ENCODE measurements at places on chromosomes 12 and 14. TPM values are rescaled to one million over a fixed set of nuclear protein-coding genes. Genes with fewer than 3 reads are reported as not detected.

- H3K4me3 ChIP-seq: no peak overlapping the region
- no peak for DNase-seq
- H3K36me3 ChIP-seq: no peaks in the 10 kb centered on the region
- no peaks in the 10 kb centered on the region for H3K4me1 ChIP-seq
- no peak overlapping the region for H3K27ac ChIP-seq
- no peaks in the 10 kb centered on the region for H3K27me3 ChIP-seq
Measured at GRCh38 chr12:3551976-3552725, 61.1 kb downstream of the PRMT8 start.

GRCh38 chr14:44901696-44902095 lies 60.1 kb downstream of the KLHL28 start:
- H3K4me3 ChIP-seq: no peak overlapping the region
- H3K27ac ChIP-seq: no peak overlapping the region
- H3K27me3 ChIP-seq: no peaks in the 10 kb centered on the region
- H3K4me1 ChIP-seq: no peaks in the 10 kb centered on the region
- DNase-seq: no peak

DNA sequence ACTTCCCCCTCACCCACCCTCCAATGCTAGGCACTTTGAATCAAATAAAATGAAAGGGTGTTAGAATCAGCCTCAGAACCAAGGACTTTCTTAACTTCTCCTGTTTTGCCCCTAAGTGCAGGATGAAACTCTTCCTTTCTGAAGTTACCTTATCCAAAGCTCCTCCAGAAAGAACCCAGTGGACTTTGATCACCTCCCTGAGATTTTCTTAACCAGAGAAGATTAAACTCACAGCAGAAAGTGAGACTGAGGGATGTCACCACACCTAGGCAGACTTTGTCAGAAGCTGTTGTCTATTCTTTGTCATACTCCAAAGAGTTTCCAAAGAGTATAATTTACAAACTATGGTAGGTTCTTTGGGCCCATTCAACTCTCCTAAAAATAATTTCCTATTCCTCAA lies 14.2 kb upstream of the RNASE3 start:
- DNase-seq: no peak
- H3K36me3 ChIP-seq: no peaks in the 10 kb centered on the region
- no peak overlapping the region for H3K27ac ChIP-seq
- H3K4me1 ChIP-seq: peaks cover 10% of the 10 kb centered on the region
- no peak overlapping the region for H3K4me3 ChIP-seq

The CHGA gene
- total RNA-seq: not detected

The TTC9 gene
- total RNA-seq: 6.7 TPM

The CLEC1A gene
- total RNA-seq: 15.0 TPM

DNA sequence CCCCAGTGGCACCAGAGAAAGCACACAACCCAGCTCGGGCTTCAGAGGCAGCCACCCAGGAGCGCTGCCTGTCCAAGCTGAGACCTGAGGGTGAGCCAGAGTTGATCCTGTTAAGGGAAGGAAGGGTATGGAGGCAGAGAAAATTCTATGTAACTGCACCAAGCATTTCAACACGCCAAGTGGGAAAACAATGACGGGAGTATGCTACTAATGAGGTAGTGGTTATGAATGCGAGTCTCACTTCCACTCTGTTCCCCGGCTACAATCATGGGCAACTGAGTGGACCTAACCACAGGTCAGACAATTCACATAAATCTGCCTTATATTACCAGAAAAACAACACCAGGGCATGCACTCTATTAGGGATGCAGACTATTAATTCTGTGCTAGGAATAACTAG lies 9.9 kb downstream of the ATG14 start:
- no peaks in the 10 kb centered on the region for H3K4me1 ChIP-seq
- H3K27ac ChIP-seq: no peak overlapping the region
- H3K36me3 ChIP-seq: peaks cover 3% of the 10 kb centered on the region
- DNase-seq: no peak

- H3K4me1 ChIP-seq: peaks cover 6% of the 10 kb centered on the region
- no peaks in the 10 kb centered on the region for H3K27me3 ChIP-seq
- no peak overlapping the region for H3K4me3 ChIP-seq
- peak; percentile 88 for DNase-seq
Measured at GRCh38 chr14:69539631-69540410, 34.9 kb downstream of the CCDC177 start.

- H3K36me3 ChIP-seq: no peaks in the 10 kb centered on the region
- no peak overlapping the region for H3K27ac ChIP-seq
- no peaks in the 10 kb centered on the region for H3K4me1 ChIP-seq
- H3K27me3 ChIP-seq: no peaks in the 10 kb centered on the region
- no peak for DNase-seq
Measured at GRCh38 chr14:34356264-34356654, 105.8 kb downstream of the SPTSSA start.

- H3K4me3 ChIP-seq: no peak overlapping the region
- H3K4me1 ChIP-seq: no peaks in the 10 kb centered on the region
- H3K27me3 ChIP-seq: no peaks in the 10 kb centered on the region
- H3K27ac ChIP-seq: no peak overlapping the region
- H3K36me3 ChIP-seq: no peaks in the 10 kb centered on the region
Measured at GRCh38 chr14:28130610-28131284, 635.8 kb upstream of the FOXG1 start.

DNA sequence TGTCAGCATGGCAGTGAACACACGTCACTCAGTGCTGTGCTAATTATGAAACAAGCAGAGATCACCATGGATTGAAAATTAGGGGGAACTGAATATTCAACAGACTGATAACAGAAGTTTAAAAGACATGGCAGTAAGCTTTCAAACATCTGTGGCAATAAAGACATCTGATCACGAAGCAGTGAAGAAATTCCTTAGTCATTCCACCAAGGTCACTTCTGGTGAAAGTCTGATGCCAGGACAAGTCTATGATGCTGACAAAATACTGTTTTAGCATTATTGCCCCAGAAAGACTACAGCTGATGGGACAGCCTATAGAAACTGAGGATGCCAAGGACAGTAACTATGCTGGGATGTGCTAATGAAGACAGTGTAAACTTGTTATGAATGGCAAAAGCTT lies 126.9 kb upstream of the RBM19 start:
- no peaks in the 10 kb centered on the region for H3K36me3 ChIP-seq
- no peak overlapping the region for H3K4me3 ChIP-seq
- no peak overlapping the region for H3K27ac ChIP-seq
- no peaks in the 10 kb centered on the region for H3K27me3 ChIP-seq
- no peaks in the 10 kb centered on the region for H3K4me1 ChIP-seq
- DNase-seq: no peak

GRCh38 chr12:61367281-61367785 lies 892.9 kb upstream of the USP15 start:
- H3K4me3 ChIP-seq: no peak overlapping the region
- no peaks in the 10 kb centered on the region for H3K4me1 ChIP-seq
- H3K27me3 ChIP-seq: no peaks in the 10 kb centered on the region
- no peak for DNase-seq
- no peak overlapping the region for H3K27ac ChIP-seq

DNA sequence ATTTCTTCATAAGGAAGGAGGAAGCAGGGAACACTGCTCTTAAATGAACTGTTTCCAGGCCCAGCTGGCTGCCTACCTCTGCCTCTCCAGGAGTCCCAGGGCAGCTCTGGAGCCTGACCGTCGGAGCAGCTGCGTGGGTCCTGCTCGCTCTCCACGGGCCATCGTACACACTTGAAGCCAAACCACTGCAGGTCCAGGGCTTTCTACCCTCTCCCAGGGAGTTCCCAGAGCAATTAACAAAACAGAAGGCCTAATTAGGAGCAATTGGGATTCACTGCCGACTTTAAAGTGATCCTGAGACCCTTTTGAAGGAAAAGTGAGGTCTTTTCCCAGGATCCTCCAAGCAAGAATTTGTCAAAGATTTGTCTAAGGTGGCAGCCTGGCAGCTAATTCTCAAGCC lies 76.9 kb downstream of the OTX2 start:
- no peaks in the 10 kb centered on the region for H3K36me3 ChIP-seq
- no peak for DNase-seq
- no peaks in the 10 kb centered on the region for H3K4me1 ChIP-seq
- peaks cover 14% of the 10 kb centered on the region for H3K27me3 ChIP-seq
- H3K27ac ChIP-seq: no peak overlapping the region
- H3K4me3 ChIP-seq: no peak overlapping the region

- peak overlapping the region; percentile 66 for H3K4me3 ChIP-seq
- peaks cover 83% of the 10 kb centered on the region for H3K4me1 ChIP-seq
- H3K27ac ChIP-seq: peak overlapping the region; percentile 98
- H3K27me3 ChIP-seq: no peaks in the 10 kb centered on the region
- no peak for DNase-seq
- H3K36me3 ChIP-seq: no peaks in the 10 kb centered on the region
Measured at GRCh38 chr14:73757876-73758391, 43.8 kb upstream of the PNMA1 start.

GRCh38 chr12:13602172-13602571 lies 379.2 kb downstream of the GRIN2B start:
- no peaks in the 10 kb centered on the region for H3K27me3 ChIP-seq
- H3K4me1 ChIP-seq: no peaks in the 10 kb centered on the region
- H3K36me3 ChIP-seq: no peaks in the 10 kb centered on the region
- no peak for DNase-seq
- H3K27ac ChIP-seq: no peak overlapping the region
- no peak overlapping the region for H3K4me3 ChIP-seq

The DDN gene
- not detected for total RNA-seq

The CD27 gene
- 1.5 TPM for total RNA-seq

DNA sequence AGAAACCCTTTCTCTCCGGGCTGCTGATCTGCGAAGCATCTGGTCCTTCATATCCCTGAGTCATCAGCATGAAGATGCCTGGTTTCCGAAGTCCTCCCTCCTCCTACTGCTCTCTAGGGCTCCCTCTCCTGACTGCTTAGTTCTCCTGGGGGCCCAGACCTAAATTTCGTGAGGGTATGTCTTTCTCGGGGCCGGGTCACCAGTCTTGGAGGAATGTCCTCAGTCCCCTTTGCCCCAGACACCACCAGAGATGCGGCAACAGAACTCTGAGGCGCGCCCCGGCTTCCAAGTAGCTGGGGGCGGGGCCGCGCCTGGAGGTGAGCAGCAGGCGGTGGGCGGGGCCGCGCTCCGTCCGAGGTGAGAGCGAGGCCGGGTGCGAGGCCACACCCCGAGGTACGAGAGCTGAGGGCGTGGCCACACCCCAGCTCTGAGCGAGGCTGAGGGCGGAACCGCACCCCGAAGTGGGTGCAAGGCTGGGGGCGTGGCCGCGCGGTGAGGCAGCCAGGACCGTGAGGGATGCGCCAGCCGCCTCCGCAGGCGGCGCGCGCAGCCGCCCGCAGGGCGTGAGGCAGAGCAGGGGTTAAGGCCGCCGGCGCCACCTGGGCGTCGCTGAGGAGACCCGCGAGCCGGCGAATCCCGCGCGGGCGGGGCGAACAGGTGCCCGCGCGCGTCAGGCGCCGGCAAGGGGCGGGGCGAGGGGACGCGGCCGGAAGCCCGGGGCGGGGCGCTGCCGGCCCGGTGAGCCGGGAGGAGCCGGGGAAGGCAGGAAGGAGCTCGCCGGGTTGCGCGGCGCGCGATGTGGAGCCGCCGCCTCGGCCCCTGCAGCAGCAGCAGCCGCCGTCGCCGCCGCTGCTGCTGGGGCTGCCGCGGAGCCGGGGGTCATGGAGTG lies at the start of gene BICDL1:
TSS of gene BICDL1 (plus strand) at position 765 of the 889 bp plus-strand sequence. CDS start 633 bp downstream, outside the sequence.
- H3K27me3 ChIP-seq: peaks cover 8% of the 10 kb centered on the region
- H3K4me3 ChIP-seq: peak within 1 kb of the TSS; percentile 50
- peak; percentile 96 for DNase-seq
- peaks cover 10% of the 10 kb centered on the region for H3K4me1 ChIP-seq

GRCh38 chr12:65999564-66000280 lies 130.8 kb downstream of the LLPH start:
- H3K36me3 ChIP-seq: no peaks in the 10 kb centered on the region
- no peak overlapping the region for H3K4me3 ChIP-seq
- no peak for DNase-seq
- no peaks in the 10 kb centered on the region for H3K27me3 ChIP-seq

- no peaks in the 10 kb centered on the region for H3K36me3 ChIP-seq
- no peaks in the 10 kb centered on the region for H3K27me3 ChIP-seq
- peaks cover 27% of the 10 kb centered on the region for H3K4me1 ChIP-seq
- peak overlapping the region; percentile 78 for H3K27ac ChIP-seq
Measured at GRCh38 chr14:74552623-74553022, 59.1 kb downstream of the ISCA2 start.

DNA sequence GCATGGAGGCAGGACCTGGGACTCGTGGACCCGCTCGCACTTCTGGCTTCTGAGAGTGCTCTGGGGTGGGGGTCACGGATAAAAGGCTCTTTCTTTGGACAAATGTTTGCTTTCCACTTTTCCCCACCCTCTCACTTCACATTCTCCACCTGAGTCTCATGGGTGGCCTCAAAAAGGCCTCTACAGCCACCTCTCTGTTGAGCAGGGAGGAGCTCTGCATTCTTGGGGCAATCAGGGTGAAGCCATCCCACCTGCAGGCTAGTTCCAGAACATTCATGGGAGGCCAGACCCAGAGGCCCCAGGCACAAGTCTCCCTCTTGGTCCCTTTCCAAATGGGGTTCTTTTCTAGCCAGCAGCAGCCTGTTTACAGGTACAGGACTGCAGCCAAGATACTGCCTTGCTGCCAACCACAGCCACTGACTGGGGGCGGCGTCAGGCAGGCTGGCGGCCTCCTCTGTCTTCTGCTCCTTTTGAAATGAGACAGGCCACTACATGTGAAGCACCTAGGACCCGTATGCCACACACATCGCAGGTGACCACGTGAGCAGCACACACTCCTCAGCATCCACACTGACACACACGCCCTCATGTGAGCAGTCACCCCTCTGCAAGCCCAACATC lies 18.2 kb upstream of the CEBPE start:
- no peaks in the 10 kb centered on the region for H3K27me3 ChIP-seq
- no peak overlapping the region for H3K4me3 ChIP-seq
- H3K4me1 ChIP-seq: no peaks in the 10 kb centered on the region
- no peak for DNase-seq

The RIPK3 gene
- total RNA-seq: 23.4 TPM

- DNase-seq: peak; percentile 75
- no peaks in the 10 kb centered on the region for H3K4me1 ChIP-seq
- no peaks in the 10 kb centered on the region for H3K36me3 ChIP-seq
- no peaks in the 10 kb centered on the region for H3K27me3 ChIP-seq
Measured at GRCh38 chr14:57982804-57983634, 117.1 kb upstream of the SLC35F4 start.

DNA sequence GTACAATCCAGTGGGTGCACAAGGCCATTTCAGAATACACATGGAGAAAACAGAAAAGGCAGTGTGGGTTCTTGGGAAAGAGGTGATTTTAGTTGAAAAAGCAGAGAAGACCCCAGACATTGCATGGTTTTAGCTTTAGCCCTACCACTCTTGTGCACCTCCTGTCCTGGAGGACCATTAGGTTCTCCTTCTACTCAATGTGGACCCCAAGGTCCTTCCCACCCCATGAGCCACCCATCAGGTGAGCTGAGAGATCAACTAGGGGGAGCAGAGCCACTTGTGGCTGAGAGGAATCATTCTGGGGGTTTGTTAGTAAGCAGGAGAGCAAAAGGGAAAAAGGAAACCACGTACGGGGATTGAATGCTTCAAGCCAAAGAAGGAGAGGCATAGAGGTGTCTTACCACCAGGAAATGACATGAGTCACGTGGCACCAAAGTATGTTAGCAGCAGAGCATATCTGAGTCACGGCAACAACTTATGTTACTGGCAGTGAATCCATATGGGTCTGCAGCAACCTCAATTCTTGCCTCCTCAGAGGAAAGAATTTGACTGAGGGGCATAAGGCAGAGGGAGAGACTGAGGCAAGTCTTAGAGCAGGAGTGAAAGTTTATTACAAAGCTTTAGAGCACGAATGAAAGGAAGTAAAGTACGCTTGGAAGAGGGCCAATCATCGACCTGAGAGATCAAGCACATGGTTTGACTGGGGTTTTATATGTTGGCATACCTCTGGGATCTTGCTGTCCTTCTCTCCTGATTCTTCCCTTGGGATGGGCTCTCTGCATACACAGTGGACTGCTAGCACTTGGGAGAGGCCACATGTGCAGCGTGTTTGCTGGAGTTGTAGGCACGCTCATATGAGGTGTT lies 73.9 kb downstream of the HSD17B6 start:
- no peak overlapping the region for H3K4me3 ChIP-seq
- no peaks in the 10 kb centered on the region for H3K36me3 ChIP-seq
- H3K27ac ChIP-seq: peak overlapping the region; percentile 55
- no peaks in the 10 kb centered on the region for H3K27me3 ChIP-seq
- no peak for DNase-seq
